ENCODE measurements at places on chromosomes 2 and 18.

GRCh38 chr2:198283146-198283545, 478.8 kb downstream of the PLCL1 start:
- no peak for DNase-seq

DNA sequence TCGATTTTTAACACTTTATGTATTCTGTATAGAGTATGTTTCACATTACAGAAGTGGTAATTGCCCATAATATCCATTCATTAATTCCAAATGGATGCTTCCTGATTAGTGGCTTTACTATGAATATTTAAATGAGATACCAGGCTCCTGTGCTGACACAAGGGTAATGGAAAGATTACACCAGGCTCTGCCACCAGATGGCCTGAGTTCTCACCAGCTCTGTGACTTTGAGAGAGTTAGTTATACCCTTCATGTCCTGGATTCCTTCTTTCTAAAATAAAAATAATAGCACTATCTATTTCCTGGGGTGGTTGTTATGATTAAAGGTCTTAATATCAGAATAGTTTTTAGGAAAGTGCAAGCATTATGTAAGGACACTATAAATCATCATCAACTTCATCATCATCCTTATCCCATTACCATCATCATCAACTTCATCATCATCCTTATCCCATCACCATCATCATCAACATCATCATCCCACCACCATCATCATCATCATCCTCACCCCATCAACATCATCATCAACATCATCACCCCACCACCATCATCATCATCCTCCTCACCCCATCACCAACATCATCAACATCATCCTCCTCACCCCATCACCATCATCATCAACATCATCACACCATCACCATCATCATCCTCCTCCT, 151.8 kb downstream of the DNER start:
- DNase-seq: no peak

GRCh38 chr2:186561467-186562208, 28.2 kb upstream of the ITGAV start:
- no peak for DNase-seq

- no peak for DNase-seq
These were observed 44.7 kb upstream of the SNED1 start for GRCh38 chr2:240953426-240954410.

Data from activated CD4-positive, alpha-beta T cell treated with anti-CD3 and anti-CD28 coated beads, Interleukin-2, amount 50 U/mL, for 24 hours (primary cell).